ENCODE measurements at places on chromosomes 12 and 14.
A peak's percentile ranks its signal among the peaks of the same experiment; 100 is the strongest.

DNA sequence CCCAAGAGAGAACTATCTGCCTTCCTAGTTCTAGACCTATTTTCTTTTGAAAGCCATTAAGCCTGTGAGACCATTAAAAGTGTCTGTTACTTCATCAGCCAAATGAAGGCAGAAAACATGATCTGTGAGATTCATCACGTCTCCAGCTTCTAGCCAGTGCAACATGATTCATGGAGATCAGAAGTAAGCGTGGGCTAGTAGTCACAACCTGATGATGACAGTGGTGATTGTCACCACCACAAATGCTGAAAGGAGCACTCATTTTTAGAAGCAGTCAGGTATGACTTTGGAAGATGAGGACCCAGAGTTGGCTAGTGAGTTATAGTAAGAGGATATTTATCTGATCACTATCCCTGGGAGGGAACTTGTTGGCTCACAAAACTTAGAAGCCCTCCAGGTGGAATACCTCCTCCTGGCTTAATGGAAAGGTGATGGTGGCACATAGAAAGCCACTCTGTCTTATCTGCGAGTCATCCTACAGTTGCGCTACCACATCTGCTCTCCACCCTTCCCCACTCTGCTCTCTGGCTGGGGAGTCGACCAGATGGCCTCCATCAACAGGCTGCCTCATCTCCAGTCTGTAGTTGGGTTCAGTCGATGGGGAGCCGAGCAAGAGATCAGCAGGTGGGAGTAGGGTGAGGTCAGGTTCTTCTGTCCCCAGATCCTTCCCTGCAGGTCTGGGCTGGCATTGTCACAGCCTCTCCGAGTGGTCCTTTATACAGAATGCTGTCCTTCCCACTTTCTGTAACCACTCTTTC, 317.6 kb upstream of the FKBP4 start:
- H3K36me3 ChIP-seq: peaks cover 9% of the 10 kb centered on the region
- DNase-seq: no peak
- H3K4me1 ChIP-seq: no peaks in the 10 kb centered on the region
- no peak overlapping the region for H3K4me3 ChIP-seq
- H3K27me3 ChIP-seq: no peaks in the 10 kb centered on the region
- no peak overlapping the region for H3K27ac ChIP-seq

DNA sequence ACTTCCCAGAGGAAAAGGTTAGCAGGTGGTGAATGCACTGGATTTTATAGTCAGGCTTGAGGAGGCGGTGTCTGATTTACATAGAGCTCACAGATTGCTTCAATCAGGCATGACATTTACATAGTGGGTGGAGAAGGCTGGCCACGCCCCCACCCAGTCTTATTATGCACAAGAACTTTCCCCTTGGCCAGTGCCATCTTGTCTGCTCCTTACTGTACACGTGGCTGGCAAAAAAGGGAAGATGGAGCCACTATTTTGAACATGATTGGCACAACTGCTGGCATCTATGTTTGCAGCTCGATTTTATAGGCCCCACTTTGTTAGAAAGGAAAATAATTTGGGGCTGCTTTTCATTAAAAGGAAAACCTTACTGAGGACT, 10.9 kb upstream of the LGMN start:
- no peak for DNase-seq
- H3K36me3 ChIP-seq: no peaks in the 10 kb centered on the region
- H3K4me1 ChIP-seq: no peaks in the 10 kb centered on the region
- H3K4me3 ChIP-seq: no peak overlapping the region

DNA sequence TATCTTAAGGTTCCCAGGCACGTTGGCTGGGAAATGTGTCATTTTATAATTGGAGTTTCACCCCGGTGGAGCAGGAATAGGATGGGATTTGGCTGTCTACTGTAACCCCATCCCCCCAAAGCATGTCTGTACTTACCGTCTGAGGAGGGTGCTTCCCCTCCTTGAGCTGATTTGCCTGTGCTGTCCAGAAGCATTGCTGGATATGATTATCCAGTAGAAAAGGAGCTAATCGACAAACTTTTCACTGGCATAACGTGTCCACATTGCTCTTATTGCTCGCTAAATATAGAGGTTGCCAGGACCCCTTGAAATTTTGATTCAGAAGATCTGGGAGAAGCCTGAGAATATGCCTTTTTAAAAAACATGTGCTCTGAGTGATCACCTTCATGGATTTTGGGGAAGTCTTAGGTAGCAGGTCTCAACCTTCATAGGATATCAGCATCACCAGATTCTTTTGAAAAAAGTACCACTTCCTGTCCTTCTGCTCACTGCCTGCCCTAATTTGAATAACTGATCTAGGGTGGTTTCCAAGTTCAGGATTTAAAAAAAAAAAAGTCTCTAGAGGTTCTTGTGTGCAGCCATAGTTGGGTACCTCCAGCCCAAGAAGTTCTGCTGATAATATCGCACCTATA, 80.4 kb upstream of the KCNA1 start:
- no peak for DNase-seq
- H3K36me3 ChIP-seq: no peaks in the 10 kb centered on the region
- peaks cover 87% of the 10 kb centered on the region for H3K27me3 ChIP-seq
- H3K4me3 ChIP-seq: no peak overlapping the region

DNA sequence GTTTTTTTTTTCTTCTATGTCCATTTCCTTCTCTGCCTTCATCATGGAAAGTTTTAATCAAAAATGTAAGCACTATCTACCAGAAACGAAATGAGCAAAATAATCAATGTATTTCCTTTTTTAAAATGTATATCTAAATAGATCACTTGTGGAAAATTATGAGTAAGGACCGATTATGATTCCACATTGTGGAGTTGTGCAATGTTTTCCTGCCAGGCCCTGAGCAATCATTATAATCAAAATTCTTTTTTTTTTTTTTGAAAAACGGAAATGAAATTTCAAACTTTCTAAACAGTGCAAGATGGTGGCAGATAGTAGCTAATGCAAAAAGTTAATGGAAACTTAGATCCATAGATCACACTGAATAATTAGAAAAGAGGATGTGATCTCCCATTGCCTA, 1074.6 kb upstream of the TMEM132C start:
- DNase-seq: no peak
- H3K4me3 ChIP-seq: no peak overlapping the region
- no peaks in the 10 kb centered on the region for H3K4me1 ChIP-seq

GRCh38 chr12:108037960-108038359, 91.1 kb upstream of the WSCD2 start:
- peaks cover 66% of the 10 kb centered on the region for H3K27me3 ChIP-seq
- no peaks in the 10 kb centered on the region for H3K36me3 ChIP-seq
- no peak overlapping the region for H3K4me3 ChIP-seq

- no peaks in the 10 kb centered on the region for H3K36me3 ChIP-seq
- no peak overlapping the region for H3K27ac ChIP-seq
- H3K4me1 ChIP-seq: peaks cover 7% of the 10 kb centered on the region
- H3K27me3 ChIP-seq: peaks cover 58% of the 10 kb centered on the region
- H3K4me3 ChIP-seq: no peak overlapping the region
Measured at GRCh38 chr12:53805067-53805466, 53.3 kb upstream of the CISTR start.

- peaks cover 3% of the 10 kb centered on the region for H3K4me1 ChIP-seq
- no peak for DNase-seq
- H3K4me3 ChIP-seq: no peak overlapping the region
- H3K27me3 ChIP-seq: no peaks in the 10 kb centered on the region
- no peak overlapping the region for H3K27ac ChIP-seq
Measured at GRCh38 chr14:92531106-92531873, 17.7 kb downstream of the RIN3 start.

DNA sequence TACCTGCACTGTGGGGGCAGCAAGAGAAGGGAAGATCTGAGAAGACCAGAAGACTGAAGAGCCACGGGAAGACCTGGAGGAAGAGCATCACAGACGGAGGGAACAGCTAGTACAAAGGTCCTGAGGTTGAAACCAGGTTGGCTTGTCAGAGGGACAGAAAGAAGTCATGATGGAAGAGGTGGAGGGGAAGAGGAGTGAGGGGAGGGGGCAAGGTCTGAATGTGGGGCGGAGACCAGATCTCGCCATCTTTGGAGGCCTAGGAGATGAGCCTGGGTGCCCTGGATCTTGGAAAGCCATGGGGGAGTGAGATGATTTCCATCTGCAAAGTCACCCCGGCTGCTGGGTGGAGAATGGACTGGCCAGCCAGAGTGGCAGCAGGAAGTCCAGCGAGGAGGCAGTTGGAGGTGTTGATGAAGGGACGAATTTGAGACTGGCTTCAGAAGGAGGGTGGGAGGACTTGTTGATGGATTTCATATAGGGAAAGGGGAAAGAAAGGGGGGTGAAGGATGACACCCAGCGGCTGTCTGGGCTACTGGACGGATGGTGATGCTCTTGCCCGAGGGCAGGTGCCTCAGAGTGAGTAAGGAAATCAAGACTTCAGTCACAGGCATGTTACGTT, 14.6 kb upstream of the UBC start:
- H3K4me1 ChIP-seq: peaks cover 6% of the 10 kb centered on the region
- no peak overlapping the region for H3K4me3 ChIP-seq
- no peaks in the 10 kb centered on the region for H3K27me3 ChIP-seq

DNA sequence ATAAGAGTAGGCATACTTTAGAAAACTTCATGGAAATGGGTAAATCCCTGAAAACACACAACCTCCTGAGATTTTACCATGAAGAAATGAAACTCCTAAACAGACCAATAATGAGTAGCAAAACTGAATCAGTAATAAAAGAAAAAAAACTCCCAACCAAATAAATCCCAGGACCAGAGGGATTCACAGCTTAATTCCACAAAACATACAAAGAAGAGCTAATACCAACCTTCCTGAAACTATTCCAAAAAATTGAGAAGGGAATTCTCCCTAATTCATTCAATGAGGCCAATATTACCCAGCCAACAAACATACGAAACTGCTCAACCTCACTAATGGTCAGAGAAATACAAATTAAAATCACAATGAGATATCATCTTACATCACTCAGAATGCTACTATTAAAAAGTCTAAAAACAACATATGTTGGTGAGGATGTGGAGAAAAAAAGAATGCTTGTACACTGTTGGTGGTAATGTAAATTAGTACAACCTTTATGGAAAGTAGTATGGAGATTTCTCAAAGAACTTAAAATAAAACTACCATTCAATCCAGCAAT, 97.3 kb upstream of the ST8SIA1 start:
- H3K4me1 ChIP-seq: peaks cover 8% of the 10 kb centered on the region
- no peaks in the 10 kb centered on the region for H3K36me3 ChIP-seq
- no peak for DNase-seq
- H3K27me3 ChIP-seq: peaks cover 2% of the 10 kb centered on the region
- peak overlapping the region; percentile 24 for H3K27ac ChIP-seq
- no peak overlapping the region for H3K4me3 ChIP-seq

- H3K4me3 ChIP-seq: no peak overlapping the region
- no peak for DNase-seq
- peaks cover 4% of the 10 kb centered on the region for H3K4me1 ChIP-seq
- peaks cover 3% of the 10 kb centered on the region for H3K36me3 ChIP-seq
- no peaks in the 10 kb centered on the region for H3K27me3 ChIP-seq
- H3K27ac ChIP-seq: no peak overlapping the region
Measured at GRCh38 chr12:91126516-91126915, 15.2 kb upstream of the LUM start.
